ENCODE measurements at places on chromosomes 5 and 9.

DNA sequence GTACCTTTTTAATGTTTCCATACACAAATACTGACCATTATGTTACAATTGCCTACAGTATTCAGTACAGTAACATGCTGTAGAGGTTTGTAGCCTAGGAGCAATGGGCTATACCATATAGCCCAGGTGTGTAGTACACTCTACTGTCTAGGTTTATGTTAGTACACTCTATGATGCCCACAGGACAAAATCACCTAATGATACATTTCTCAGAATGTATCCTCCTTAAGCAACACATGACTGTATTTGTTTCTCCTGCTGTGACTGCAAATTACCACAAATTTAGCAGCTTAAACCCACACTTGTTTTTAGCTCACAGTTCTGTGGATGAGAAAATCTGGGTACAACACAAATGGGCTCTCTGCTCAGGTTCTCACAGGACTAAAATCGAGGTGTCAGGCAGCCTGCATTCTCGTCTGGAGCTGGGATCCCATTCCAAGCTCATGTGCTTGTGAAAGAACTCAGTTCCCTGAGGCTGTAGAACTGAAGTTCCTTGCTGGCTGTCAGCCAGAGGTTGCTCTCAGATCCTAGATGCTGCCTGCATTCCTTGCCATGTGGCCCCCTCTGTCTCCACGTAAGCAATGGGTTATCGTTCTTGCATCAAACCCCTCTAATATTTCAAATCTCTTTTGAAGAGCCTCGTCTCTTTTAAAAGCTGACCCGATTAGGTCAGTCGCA lies 38.6 kb upstream of the PIK3R1 start:
- DNase-seq: no peak

GRCh38 chr9:135053133-135053532 lies 34.3 kb upstream of the OLFM1 start:
- DNase-seq: no peak

GRCh38 chr5:143206196-143207053 lies 197.1 kb downstream of the NR3C1 start:
- DNase-seq: no peak

GRCh38 chr5:73447530-73448462 lies 781 bp downstream of the FOXD1 start:
- DNase-seq: no peak

DNA sequence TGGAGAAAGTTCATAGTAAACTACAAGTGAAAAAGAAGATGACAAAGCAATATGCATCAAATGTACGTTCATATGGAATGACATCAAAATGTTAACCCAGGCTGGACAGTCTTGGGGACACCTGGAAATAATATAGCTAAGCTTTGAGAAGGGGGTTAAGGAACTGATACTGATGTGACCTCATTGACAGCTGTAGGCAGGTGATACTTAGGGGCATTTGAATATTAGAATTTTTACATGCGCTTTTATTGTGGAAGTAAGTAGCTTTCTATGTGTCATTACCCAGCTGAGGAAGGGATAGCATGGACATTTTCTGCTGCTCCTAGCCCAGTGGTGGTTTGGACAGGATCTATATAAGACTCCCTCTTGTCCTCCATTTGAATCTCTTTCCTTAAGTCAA lies 299.7 kb downstream of the CWC27 start:
- no peak for DNase-seq

DNA sequence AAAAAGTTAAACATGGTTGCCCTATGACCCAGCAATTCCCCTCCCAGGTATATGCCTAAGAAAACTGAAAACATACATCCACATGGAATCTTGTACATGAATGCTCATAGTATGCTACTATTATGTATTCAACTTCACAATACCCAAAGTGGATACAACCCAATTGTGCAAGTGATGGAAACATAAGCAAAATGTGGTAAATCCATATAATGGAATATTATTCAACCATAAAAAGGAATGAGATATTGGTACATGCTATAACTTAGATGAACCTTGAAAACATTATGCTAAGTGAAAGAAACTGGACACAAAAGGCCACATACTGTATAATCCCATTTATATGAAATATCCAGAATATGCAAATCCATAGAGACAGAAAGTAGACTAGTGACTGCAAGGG lies 18.1 kb upstream of the CCDC125 start:
- DNase-seq: no peak

GRCh38 chr5:54990841-54991258 lies 5.5 kb upstream of the ESM1 start:
- DNase-seq: no peak

DNA sequence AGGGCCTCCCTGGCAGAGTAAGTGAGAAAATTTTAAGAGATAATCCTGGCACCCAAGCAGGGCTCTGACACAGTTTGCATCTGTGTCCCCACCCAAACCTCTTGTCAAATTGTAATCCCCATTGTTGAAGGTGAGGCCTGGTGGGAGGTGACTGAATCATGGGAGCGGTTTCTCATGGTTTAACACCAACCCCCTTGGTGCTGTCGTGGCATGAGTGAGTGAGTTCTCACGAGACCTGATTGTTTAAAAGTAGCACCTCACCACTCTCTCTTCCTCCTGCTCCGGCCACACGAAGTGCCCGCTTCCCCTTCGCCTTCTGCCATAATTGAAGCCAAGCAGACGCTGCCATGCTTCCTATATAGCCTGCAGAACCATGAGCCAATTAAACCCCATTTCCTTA lies 80.1 kb downstream of the FBXW11 start:
- DNase-seq: no peak

- no peak for DNase-seq
These were observed 263.6 kb upstream of the RASA1 start for GRCh38 chr5:87004101-87004500.

DNA sequence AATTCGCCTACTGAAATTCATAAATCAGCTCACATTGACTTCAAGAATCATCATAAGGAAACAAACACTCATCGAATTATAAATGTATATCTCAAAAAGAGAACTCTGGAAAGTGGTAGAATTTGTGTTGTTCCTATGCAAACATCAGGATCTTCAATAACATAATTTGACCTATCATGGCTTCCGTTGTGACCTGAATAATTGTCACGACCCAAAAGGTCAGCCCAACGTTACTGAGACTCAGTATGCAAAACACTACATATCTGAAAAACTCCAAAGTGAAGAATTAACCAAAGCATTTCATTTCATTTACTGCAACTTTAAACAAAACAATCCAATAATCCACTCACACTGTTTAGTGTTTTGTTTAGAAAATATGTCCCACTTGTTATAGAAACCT lies 1.2 kb downstream of the RAPGEF6 start:
- DNase-seq: no peak

DNA sequence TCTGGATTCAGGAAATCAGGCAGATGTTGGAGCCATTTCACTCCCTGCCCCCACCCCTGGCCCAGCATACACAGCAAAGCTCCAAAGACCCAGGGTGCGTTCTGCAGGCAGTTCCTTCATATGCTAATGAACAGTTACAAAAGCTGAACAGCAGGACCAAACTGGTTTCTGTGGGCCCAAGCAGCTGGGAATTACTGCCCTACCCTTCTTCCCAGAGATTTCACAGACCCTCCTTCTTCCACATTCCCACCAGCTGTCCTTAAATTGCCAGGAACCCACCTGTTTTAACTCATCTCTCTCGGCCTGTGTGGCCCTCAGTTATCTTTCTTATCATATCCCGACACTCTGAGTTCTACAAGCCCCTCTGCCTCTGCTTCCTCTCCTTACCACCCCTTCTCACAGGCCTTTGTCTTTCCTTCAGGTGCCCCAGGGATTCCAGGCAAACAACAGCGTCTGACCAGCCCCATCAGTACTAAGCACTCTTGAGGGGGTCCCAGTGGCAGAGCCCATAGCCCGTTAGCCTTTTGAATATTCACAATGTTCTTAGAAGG lies 10.6 kb upstream of the F2RL1 start:
- no peak for DNase-seq

DNA sequence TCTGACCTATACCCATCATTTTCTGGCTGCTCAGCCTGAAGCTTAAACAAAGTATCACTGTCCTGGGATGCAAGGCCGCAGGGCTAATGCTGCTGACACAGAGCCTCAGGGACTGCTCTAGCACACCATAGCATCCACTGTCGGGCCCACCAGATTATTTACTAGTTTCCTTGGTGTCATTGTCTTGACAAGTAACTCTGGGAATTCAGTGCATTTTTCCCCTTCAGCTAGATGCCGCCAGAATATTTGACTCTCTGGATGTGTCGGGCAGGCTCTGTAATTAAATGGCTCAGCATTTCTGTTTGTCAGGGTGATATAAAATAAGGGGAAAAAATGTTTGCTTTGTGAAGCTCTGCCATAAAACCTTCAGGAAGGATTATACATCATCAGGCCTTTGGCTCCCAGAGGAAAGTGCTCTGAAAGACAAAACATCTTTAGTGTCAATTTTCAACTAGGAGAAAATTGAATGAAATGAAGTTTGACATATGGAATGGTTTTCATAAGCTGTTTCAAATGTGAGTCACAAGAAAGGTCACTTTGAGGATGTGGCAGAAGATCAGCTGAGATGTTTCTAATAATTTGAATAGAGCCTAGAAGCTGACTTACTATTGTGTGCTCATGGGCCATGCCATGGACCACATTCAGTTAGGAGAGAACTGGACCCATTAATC lies 350.1 kb downstream of the TMEM232 start:
- DNase-seq: no peak

DNA sequence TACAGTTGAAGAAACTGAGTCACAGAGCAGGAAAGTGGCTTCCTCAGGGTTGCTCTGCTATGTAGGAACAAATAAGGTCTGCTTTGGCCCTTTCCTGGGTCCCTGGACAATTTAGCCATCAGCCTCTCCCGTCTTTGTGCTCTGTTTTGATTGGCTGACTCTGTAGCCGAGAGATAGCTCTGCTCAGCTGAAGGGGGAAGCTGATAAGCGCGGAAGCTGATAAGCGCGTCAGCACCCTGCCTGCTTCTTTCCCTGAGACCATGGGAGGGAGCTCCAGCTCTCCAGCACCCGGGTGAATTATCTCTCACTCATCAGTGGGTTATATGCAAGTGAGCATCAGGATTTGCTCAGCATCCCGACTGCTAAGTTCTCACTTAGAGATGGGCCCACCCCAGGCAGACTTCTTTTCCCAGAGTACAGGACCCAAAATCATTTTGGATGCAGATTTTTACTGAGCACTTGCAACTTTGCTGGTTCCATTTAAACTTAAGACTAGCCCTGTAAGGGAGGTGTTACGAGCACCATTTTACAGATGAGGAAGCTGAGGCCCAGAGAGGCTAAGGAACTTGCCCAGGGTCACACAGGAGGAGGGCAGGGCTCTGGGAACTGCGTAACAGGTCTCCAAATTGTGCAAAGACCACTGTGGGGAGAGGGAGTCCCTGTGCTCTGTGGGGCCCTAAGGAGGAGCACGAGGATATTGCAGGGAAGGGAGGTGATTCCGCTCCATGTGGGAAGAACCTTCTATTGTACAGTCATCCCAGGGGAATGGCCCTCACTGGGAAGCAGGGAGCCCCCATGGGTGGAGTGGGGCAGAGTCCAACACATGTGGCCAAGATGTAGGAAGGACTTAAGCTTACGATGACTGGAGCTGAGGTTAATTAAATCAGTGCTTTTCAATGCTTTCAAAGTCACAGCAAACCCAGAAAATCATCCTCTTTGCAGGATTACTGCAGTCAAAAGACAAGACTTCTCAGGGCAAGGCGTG lies 83.7 kb upstream of the ORM1 start:
- no peak for DNase-seq

- DNase-seq: no peak
These were observed 43.9 kb downstream of the ADAMTS2 start for GRCh38 chr5:179301376-179301775.

GRCh38 chr9:135253305-135254004 lies 166.0 kb downstream of the OLFM1 start:
- DNase-seq: no peak

DNA sequence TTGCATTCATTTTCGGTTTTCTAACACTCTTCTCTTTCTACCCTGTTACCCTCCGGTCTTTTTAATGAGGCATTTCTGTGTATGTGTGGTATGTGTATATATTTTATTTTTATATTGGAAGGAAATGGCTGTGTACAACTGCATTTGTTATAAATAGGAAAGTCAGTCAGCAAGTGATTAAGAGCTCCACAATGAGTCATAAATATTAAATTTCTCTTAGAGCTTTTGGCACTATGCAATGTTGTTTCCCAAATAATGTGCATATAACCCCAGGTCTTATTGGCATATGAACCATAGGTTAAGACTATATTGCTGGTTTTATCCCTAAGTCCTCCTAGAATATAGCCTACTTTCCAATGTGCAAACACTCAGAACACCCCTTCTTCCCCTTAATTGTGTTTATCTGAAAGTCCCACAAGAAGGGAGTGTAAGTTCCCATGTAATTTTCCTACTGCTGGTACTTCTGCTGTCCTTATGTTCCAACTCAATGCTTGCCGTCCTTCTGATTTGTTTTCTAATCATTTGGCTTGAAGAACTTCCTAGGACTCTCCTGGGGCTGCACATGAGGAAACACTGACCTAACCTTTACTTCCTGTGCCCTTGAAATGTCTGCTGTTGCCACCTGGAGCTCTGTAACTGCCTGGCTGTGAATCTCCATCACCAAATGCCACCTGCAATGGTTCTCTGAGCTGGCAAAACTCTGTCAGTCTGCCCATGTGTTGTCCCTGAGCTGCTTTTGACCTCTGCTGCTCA lies 65.5 kb upstream of the PCSK5 start:
- no peak for DNase-seq
